ENCODE measurements at places on chromosomes 13 and 19.

- DNase-seq = no peak
Measured at GRCh38 chr19:1025960-1026782, at the start of gene CNN2. CNN2 (plus strand) TSS chr19:1026608; CDS start chr19:1026662, 54 bp downstream.

DNA sequence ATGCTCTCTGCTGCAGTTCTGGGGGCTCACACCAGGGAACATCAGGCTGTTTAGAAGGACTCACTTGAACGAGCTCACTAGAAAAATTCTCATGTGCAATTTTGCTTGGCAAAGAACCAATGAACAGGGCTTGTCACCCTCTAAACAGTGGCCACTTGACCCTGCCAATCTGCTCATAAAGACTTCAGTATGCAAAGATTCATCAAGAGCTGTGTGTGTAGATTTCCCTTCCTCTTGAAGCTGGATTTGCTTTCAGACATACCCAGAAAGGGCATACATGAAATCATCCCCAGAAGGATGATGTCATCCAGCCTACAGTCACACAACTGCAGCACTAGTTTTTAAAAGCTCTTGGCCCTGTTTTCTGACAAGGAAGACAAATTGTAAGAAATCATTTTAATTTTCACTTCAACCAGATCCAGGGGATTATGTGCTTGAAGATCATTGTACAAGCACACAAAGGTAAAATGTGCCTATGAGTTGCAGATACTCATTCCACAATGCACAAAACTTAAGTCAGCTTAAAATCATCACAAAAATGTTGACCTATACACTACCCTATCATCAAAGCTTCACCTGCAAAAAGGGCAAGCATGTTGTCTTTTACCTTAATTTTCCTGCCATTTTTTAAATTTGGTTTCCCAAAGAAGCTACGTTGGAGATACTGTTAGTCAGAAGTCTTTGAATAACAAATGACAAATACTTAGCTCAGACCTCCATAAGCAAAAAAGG, 5.2 kb upstream of the STK24 start:
- DNase-seq = no peak

DNA sequence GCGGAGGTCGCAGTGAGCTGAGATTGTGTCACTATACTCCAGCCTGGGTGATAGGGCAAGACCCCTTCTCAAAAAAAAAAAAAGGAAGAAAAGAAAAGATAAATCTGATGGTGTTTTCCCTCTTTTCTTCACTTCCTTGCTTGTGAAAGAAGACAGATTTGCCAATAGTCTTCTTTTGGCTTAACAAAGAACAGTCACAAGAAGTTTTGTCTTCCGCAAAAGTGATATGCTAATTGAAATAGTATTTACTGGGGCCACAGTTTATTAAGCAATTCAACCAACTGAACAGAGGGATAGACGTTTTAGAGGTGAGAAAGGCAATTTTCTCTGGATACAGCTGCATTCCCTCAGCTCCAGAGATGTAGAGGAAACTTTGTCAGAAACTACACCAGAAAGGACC, 22.9 kb upstream of the PLAUR start:
- DNase-seq = no peak

GRCh38 chr19:9972103-9972502, 35.8 kb upstream of the OLFM2 start:
- no peak for DNase-seq

DNA sequence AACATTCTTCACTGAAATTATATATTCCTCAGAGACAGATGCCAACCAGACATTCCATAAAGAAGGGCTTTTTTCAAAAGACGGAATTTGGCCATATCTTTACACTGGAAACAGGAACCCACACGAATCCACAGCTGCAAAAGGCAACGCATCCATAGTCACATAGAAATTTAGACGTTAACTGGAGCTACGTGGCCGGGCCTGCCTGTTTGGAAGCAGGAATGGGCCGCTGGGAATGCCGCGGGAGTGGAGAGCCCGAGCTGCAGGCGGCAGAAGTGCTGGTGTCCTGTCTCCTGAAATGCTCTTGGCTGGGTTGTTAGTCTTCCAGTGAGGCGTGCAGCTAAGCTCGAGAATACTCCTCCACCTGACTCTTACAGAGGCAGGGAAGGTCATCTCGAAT, 122.2 kb downstream of the KL start:
- DNase-seq = no peak

DNA sequence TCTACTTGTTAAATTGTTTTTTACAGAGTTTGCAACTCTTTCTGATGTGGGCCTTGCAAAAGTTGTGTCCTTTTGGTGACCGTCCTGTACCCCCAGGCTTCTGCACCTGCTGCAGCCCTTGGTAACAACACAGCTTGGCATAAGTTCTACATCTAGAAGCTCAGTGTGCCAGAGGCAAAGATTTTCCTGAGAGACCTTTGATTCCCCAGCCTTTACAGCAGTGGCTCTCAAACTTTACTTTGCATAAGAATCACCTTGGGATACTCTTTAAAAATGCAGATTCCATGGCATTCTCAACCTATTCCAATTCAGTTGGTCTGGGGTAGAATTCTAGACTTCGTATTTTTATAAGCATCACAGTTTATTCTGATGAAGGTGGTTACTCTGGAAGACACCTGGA, 260.9 kb downstream of the DCT start:
- no peak for DNase-seq

GRCh38 chr13:102487330-102487729, 85.5 kb upstream of the FGF14 start:
- no peak for DNase-seq

GRCh38 chr13:75393839-75394520, 88.0 kb downstream of the TBC1D4 start:
- DNase-seq = no peak

GRCh38 chr19:3586127-3586626, 899 bp downstream of the GIPC3 start:
- no peak for DNase-seq
